ENCODE measurements at places on chromosomes 12 and 14. TPM values are rescaled to one million over a fixed set of nuclear protein-coding genes. Genes with fewer than 3 reads are reported as not detected.
A peak's percentile ranks its signal among the peaks of the same experiment; 100 is the strongest.

GRCh38 chr14:63737582-63738006 lies 9.7 kb upstream of the SGPP1 start:
- DNase-seq, result no peak

DNA sequence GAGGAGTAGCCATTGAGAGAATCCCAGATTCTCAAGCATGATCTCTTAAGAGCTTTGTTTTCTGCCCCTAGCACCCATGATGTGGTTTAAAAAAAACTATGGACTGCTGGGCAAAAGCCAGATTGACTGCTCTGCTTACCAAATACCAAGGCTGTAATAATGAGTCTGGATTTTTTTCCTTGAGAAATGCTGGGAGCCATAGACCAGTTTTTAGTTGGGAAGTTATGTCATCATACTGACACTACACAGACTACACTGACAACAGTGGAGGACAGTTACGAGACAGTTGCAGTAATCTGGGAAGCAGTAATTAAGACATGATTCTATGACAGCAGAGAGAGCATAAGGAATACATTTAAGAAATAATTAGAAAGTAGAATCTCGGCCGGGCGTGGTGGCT lies 35.8 kb downstream of the SPATA7 start:
- no peak for DNase-seq

DNA sequence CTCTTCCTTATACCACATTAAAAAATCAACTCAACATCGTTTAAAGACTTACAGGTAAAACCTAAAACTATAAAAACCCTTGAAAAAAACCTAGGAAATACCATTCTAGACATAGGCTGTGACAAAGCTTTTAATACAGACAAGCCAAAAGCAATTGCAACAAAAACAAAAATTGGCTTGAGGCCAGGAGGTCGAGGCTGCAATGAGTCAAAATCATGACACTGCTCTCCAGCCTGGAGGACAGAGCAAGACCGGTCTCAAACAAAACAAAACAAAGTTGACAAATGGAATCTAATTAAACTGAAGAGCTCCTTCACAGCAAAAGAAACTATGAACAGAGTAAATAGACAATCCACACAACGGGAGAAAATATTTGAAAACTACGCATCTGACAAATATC lies 1057.8 kb downstream of the FSCB start:
- DNase-seq, result no peak

DNA sequence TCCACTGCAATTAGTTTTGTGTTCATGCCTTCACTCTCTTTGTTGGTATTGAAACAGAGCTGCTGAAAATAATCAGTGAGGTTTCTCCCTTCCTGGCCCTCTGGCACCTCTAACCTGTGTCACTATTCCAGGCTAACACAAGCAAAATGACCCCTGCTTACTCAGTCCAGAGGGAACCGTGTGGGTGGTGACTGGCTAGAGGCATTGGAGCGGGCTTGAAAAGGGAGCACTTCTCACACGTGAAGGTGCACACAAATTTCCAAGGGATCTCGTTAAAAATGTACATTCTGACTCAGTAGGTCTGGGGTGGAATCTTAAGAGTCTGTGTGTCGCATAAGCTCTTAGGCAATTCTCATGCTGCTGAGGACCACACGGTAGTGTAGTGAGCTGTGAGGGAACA lies 1.3 kb upstream of the SLC24A4 start:
- no peak for DNase-seq

DNA sequence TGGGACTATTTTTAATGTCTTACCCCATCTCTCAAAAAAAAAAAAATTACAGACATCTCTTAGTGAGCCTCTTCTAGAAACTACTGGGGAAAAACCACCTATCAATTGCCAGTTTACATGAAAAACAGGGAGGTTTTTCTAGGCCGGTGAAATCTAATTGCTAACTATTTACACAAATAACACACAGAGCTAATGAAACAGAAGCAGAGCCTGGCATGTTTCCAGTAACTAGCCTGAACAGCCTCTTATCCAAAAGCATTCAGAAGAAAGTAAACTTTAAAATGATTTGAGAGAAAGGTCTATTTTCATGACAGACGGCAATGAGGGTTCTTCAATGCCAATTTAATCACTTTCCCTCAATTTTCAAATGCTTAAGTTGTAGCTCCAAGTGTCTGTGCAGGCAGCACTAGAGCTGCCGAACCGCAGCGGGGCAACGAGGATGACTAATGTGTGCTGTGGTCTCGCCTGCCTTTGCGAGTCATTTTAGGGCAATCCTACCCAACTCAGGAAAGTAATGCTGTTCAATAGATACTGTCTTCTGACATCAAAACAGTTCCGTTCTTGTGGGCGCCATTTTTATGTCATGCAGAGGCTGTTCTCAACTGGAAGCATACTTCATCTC lies 84.6 kb downstream of the SETD3 start:
- DNase-seq, result no peak

DNA sequence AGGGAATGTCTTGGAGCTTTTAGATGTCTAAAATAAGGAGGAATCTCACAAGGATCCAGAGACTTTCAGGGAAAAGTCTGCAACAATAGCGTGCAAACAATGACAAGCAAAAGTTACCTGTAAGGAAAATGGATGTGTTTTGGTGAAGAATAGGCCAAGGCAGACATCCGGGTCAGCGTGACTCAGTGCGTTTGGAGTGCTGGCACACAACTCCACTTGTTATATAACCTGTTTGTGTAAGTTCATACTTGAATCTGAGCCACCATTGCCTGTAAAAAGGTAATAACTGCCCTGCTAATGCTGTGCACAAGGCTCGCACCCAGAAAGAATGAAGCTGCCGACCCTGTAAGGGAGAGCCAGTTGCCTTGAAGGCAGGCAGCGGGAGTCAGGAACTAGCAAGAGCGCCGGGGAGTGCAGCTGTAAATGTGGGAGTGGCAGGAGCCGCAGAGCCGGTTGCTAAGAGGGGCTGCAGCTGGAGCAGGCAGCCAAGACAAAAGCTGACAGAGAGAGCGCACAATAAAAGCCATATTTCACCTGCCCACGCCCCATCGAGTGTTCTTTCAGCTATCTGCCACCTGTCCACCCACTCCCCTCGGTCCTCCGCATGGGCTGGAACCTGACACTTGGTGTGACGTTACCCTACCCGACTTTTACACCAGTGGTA lies 638.5 kb upstream of the MIS18BP1 start:
- DNase-seq, result peak; percentile 61

GRCh38 chr14:51004801-51005526 lies 60.7 kb upstream of the PYGL start:
- no peak for DNase-seq

GRCh38 chr12:49201595-49202295 lies 12.9 kb upstream of the TUBA1A start:
- no peak for DNase-seq

DNA sequence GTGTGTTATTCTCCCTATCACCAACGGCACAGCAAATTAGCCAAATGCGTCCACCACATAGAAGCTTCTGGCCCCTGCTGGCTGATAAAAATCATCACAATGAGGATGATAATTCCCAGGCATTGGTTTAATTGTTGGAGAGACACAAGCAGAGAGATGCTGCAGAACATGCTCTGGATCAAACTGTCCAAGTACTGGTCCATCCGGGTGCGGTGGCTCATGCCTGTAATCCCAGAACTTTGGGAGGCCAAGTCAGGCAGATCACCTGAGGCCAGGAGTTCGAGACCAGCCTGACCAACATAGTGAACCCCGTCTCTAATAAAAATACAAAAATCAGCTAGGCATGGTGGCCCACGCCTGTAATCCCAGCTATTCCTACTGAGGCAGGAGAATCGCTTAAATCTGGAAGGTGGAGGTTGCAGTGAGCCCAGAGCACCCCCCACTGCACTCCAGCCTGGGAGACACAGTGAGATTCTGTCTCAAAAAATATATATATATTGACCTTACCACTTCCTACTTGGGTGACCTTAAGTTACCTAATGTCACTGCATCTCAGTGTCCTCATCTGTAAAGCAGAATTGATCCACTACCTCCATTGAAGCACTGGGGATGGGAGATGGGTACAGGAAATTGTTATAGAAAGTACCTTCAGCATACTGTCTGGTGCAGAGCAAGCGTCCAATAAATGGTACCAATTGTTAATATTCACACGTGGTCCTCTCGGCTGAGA lies 83.7 kb upstream of the EGLN3 start:
- no peak for DNase-seq

GRCh38 chr12:126908765-126909142 lies 1358.2 kb upstream of the TMEM132C start:
- DNase-seq, result no peak

- peak; percentile 31 for DNase-seq
Measured at GRCh38 chr14:74217672-74218448, 21.4 kb upstream of the VSX2 start.

GRCh38 chr14:23881282-23881681 lies 72.3 kb upstream of the DHRS4 start:
- no peak for DNase-seq

DNA sequence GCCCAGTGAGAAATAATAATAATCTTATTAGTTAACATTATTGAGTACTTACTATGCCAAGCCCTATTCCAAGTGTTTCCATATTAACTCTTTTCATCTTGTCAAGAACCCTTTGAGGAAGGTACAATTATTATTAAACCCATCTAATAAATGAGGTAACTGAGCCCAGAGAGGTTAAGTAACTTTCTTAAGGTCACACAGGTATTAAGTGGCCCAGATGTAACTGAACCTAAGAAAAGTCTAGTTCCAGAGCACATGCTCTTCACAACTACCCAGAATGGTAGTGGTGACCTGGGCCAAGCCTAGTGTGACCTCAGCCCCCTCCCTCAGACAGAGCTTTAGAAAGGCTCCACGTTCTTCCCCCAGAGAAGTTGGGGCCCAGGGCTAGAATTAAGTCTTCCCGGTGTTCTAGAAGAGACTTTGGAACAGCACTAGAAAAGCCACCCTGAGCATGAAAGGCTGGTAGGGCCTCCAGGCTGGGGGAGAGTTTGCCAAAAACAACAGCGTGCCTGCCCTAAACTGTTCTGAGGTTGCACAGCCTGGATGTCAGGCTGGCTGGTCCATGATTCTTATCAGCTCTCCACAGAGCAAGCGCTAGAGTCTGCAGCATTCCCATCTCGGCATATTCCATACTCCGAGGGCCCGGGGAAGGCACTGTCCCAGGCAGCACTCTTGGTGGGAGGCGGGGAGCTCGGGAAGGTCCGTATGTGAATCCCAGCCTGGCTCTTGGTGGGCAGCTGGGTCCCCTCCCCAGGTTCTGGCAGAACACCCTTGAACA lies 41.3 kb upstream of the CTDSP2 start:
- no peak for DNase-seq

DNA sequence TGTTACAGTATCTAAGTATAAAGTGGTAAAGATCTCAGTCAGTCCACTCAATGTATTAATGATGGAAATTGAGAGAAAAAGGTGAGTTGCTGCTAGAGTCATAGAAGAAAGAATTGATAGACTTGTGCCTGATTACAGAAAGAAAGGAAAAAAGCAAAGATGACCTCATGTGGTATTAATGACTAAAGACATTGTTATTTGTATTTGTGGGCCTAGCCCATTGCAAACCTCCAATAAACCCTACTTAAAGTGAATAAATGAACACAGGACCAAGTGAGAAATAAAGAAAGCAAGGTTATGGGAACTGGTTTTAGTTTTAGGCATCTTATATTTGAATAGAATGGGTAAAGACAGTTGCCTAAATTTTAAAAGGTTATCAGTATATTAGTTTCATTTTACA lies 105.5 kb downstream of the SYT1 start:
- no peak for DNase-seq

- DNase-seq, result no peak
Measured at GRCh38 chr12:104165801-104166200, 27.8 kb upstream of the NFYB start.

HOXC6 gene
- polyA plus RNA-seq, result 39.4 TPM

NOPCHAP1 gene
- polyA plus RNA-seq, result 13.0 TPM

METAP2 gene
- polyA plus RNA-seq, result 120 TPM

EML5 gene
- polyA plus RNA-seq, result 2.6 TPM

POTEM gene
- polyA plus RNA-seq, result not detected

FAR2 gene
- 39.3 TPM for polyA plus RNA-seq

MYH6 gene
- polyA plus RNA-seq, result 0.35 TPM

SIX4 gene
- polyA plus RNA-seq, result 8.7 TPM

GLT1D1 gene
- 1.5 TPM for polyA plus RNA-seq

SVOP gene
- 0.09 TPM for polyA plus RNA-seq

IFI27L1 gene
- polyA plus RNA-seq, result 32.9 TPM

UNG gene
- polyA plus RNA-seq, result 63.4 TPM

LIMA1 gene
- 82.6 TPM for polyA plus RNA-seq
